CD4-positive, alpha-beta T cell treated with Interleukin-15 for 1 hour (primary cell): ENCODE measurements at places on chromosomes 1 and 21.

- DNase-seq, result no peak
These were observed 22.0 kb downstream of the WNT9A start for GRCh38 chr1:227925582-227926198.

DNA sequence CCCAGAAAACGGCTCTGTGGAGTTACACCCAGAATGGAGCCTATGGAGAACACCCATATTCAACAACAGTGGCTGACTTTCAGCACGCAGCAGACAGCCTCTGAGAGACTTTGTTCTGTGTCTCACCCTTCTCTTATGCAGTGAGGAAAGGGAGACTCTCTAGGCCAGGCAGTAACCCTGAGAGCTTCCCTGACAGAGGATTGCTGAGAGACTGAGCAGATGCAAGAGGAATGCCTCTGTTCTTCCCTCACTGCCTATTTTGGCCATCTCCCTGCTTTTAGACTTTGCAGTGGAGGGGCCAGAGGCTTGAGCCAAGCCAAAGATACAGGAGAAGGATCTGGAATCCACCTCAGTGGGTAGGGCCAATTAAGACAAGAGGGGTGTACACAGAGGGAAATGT lies 41.8 kb upstream of the SLC16A1 start:
- DNase-seq, result no peak

GRCh38 chr21:34726627-34727337 lies 58.0 kb downstream of the CLIC6 start:
- DNase-seq, result no peak

GRCh38 chr1:29136391-29136915 lies 12.8 kb upstream of the TMEM200B start:
- DNase-seq, result no peak

DNA sequence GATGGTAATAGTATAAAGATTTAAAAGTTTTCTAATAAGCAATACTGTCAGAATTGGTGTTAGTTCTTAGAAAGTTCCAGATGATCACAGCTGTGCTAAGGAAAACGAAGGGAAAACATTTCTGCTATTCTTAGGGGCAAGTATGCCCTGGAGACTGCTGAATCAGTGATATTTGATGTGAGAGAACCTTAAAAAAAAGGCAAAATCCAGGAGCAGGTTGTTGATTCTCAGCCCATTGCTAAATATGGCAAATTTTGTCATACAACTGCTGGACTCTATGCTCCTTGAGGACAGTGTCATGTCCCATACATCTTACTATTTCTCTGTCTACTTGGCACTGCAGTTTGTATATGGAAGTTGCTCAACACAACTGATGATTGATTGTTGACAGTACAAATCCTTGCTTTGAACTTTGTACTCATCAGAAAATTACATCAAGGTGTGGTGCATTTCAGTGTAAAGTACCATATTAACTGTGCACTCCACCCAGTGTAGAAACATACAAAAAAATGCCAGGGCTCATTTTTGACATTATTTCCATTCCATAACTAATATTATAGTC lies 10.9 kb downstream of the CRCT1 start:
- no peak for DNase-seq

DNA sequence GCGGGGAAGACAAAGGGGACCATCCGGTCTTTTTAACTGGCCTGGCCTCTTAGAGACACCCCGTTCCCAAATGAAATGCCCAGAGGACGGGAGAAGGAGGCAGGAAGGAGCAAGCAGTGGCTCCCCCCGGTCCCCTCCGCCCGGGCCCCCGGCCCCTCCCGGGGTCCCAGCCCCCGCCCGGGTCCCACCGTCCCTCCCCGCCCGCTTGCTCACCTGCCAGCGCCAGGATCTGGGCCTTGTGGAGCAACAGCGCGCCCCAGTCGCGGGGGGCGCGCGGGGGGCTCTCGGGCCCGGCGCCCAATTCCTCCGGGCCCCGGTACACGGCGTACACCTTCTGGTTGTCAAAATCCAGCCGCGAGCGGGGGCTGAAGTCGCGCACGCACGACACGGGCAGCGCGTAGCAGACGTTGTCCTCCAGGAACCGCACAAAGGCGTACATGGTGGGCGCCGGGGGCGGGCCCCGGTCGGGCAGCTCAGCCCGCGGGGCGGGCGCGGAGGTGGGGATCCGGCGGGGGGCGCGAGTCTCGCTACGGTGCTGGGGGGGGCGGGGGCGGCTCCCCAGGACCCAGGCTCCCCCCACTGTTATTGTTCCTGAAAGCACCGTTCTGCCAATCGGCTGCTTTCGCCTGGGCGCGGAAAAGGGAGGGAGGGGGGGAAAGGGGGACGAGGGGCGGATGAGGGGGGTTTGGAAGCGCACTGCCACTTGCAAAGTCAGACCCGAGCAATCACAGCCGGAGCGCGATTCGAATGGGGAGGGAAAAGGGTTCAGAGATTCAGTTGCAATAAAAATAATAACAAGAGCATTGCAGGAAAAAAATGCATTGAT lies at the start of gene BEND5:
TSS of gene BEND5 (minus strand) at position 499 of the 826 bp plus-strand sequence. CDS start at position 439, 60 bp downstream.
- DNase-seq, result peak; percentile 72

GRCh38 chr1:6110326-6110725 lies 64.6 kb downstream of the KCNAB2 start:
- DNase-seq, result no peak

GRCh38 chr1:20654104-20654690 lies 7.0 kb downstream of the DDOST start:
- DNase-seq, result no peak

DNA sequence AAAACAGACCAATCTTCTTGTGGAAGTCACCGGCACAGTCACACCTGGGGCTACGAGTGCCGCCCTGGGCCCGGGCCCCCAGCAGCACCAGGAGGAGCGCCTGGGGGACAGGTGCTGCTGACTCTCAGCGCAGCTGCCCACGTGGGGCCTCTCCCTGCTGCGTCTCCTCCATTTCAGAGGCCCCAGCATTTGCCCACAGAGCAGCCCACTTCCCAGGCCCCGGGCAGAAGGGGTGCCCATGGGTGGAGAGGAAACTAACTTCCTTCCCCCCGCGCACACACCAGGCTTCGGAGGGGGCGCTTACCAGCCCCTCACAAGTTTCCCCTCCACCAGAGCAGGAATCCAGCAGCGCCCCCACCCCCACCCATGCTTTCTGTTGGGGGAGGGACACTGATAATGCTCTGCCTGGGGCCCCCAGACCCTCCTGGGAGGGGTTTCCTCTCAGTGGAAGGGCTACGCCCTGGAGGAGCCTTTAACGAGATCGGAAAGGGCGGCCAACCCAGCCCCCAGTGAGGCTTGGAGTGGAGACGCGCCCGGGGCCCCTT lies 440 bp downstream of the TNFRSF25 start:
- no peak for DNase-seq

GRCh38 chr1:30145723-30146303 lies 577.6 kb downstream of the MATN1 start:
- DNase-seq, result no peak

GRCh38 chr1:67886076-67886475 lies 52.8 kb upstream of the GNG12 start:
- no peak for DNase-seq
